ENCODE measurements at places on chromosomes 2 and 18.

DNA sequence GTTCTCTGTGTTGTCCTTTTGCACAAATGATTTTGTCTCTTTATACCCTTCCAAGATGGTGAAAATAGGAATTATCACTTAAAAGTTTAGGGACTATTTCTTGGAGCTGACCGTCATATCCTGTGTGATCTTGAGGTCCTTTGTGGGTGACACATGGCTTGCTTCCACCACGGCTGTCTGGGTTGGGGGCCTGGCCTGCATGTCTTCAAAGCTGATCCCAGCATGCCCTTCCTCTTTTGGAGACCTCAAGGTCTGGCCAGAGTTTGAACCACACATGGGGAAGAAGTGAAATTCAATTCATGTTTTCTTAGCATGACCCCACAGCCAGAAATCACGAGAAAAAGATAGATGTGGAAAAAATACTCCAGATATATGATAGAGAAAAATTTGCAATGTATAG, 14.0 kb downstream of the SFTPB start:
- no peak for DNase-seq

DNA sequence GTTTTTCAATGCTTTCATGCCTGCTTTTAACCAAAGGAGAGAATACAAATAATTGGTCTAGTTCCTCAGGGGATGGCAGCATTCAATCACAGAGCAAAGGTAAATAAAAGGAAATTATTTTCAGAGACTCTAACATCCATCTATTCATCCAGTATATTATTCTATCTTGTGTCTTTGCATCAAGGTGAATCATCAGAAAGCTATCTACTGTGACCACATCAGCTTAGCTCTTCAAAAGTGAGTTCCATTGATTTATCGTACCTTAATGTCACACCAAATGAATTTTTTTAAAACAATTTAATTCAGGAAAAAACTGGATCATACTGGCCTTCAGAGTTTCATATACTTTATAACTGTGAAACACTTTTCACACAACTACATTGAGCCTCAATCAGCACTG, 66.1 kb downstream of the CHN1 start:
- DNase-seq = no peak

GRCh38 chr2:208466920-208467298, 60.3 kb downstream of the PTH2R start:
- no peak for DNase-seq

DNA sequence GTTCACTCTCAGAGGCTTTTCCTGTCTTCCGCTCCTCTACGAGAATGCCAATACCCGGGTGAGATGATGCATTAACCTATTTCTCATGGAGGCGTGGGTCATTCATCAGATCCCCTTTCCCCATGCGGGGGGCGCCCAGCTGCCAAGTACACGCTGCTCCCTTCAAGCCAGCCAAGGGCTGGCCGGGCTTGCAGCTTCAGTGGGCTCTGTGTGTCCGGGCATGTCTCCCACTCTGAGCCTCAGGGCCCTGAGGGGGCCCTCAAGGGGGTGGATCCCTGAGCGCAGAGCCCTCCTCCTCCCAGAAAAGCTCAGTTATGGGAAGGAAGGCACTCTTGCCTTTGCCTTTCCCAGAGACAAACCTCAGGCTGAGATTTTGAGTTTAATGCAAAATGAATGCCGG, 431.8 kb upstream of the MYT1L start:
- DNase-seq = no peak

DNA sequence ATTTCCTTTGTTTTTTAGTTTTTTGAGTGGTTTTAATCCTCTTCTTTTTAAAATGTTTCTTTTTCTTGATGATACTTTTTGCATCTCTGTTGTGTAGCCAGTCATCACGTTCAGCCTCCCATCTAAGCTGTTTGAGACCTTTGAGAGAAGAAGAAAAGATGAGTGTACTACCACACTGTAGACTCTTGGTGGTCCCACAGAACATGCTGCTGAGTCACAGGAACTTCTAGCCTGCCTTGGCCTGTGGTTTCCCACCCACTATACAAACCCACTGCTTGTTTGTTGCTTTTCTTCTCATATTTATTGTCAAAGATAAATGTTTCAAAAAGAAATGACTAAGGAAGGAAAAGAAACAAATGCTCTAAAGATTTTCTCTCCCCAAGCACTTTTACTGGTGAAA, 5.5 kb downstream of the CEBPZOS start:
- DNase-seq = no peak

All from B cell (primary cell).